NCI-H1436 (cell line): ENCODE measurements at places on chromosomes 2 and 18.
A peak's percentile ranks its signal among the peaks of the same experiment; 100 is the strongest.

- no peak for DNase-seq
These were observed 75.8 kb upstream of the SLC14A2 start for GRCh38 chr18:45539491-45539891.

DNA sequence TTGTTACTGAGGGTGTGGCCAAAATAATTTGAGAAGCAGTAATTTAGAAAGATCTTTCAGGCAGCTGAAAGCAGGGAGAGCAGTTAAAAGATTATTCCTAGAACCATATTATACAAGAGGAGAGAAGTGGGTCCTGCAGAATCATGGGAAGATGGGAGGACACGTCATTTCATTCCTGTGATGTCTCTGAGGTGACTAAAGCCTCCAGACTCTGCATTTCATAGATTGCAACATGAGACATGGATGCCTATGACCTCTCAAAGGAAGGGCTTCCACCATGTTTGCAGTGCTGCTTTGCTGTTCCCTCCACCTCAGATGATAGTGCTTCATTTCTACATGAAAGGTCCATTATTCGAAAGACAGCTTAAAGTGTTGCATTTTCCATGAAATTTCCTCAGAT is 788.4 kb downstream of the TSN start:
- no peak for DNase-seq

DNA sequence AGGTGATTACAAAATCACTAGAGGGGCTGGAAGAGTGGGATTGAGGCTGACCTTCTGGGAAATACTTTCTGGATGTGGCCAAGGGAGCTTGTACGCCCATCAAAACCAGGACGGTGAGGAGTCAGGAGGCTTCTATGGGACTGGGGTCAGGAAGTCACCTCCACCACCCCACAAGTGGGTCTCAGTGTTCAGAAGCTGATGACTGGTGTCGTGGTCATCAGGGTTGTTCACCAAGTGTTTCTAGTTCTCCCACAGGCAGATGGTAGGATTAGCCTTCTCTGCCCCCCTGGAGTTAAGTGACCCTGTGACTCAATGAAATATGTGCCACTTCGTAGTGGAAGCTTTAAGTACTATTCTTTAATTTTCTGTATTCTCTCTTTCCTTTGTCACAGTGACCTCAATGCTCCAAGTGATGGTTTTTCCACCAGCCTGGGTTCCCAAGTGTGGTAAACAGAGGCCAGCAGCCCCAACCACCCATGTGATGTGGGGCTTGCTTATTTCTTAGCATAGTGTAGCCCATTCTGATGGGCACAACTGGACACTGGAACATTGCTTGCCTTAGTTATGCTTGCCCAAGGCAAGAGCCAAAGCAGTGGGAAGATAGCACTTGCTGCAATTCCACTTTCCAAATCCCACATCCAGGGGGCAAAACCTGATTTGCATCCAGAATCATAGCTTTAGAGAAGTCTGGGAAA is 258.8 kb downstream of the CYP26B1 start:
- DNase-seq: no peak

DNA sequence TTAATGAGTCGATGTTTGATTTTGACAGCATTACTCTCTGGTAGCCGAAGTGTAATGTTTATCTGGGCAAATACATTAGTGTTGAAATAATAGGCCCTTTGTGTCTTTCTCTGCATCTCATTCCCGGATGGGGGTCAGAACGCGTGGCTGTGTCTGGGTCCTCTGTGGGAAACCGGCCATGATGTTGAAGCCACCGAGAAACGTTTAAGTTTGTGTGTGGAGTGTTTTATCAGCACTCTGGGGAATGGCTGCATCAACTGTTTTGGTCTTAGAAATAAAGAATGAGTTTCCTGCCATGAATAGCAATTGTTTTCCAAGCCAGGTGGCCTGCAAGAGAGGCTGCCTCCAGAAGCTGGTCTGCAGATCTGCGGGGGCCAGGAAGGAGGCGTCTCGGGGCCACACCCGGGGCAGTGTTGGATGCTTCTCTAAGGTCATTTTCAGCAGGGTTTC is 69.7 kb downstream of the RNF144A start:
- peak; percentile 14 for DNase-seq

DNA sequence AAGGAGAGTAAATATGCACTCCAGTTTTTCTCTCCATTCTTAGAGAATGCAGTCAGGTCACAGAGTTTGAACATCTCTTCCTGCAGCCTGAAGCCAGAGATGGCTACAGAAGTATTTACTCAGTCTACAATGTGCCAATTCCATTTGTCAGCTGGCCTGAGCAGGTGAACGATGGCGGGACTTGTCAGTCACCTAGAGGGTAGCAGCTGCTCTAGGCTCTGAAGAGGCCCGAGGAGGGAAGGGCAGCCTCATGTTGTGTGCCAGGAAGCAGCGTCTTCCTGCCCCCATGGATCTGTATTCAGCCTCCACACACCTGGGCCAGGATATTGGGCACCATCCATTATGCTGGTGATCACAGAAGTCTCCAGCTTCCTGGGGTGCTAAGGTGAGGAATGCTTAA is 316.7 kb upstream of the CHAC2 start:
- DNase-seq: no peak

DNA sequence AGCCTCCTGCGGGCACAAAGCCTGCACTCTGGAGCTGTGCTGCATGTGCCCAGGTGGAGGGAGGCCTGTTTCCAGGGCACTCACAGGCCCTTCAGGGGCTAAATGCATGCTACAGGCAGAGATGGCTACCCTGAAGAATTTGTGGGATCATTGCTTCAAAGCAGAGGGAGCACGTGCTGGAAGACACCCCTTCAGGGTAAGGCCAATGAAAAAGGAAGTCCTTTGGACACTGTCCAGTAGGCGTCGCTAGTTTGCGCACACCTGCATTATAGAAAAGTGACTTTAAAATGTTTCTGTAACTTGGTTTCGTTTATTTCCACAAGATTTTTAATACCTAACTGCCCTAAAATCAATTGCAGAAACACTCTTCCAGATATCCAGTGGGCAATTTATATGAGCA is 325.3 kb downstream of the ZNF516 start:
- no peak for DNase-seq

- no peak for DNase-seq
These were observed 434.7 kb downstream of the GRB14 start for GRCh38 chr2:164186591-164186990.

- no peak for DNase-seq
These were observed 6.8 kb upstream of the EFHD1 start for GRCh38 chr2:232626584-232626983.

DNA sequence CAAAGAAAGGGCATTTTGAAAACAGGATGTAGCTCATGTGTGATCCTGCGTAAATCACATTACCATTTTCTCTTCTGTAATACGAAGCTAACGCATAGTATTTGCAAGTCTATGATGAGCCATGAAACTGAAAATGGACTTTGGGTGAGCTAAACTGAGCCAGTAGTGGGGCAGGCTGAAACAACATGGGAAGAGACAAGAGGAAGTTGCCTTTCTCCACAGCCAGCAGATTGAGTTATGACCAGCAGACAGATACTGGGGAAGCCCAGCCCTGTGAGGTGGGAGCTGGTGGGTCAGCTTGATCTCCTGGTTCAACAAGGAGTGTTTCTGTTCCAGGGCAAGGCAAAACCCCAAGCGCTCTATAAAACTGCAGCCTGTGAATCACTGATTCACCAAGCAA is 11.8 kb downstream of the CYRIA start:
- DNase-seq: no peak

- DNase-seq: no peak
These were observed 2.0 kb downstream of the MAPRE2 start for GRCh38 chr18:35043207-35043606.
